SK-N-SH (cell line): ENCODE measurements at places on chromosomes 16 and 17. TPM values are rescaled to one million over a fixed set of nuclear protein-coding genes. Genes with fewer than 3 reads are reported as not detected.

The TEKT5 gene
- polyA plus RNA-seq = not detected in 2 replicates

The C16orf92 gene
- polyA plus RNA-seq = not detected in 2 replicates

The GUCY2D gene
- not detected in 2 replicates for polyA plus RNA-seq

The CCL14 gene
- polyA plus RNA-seq = not detected in 2 replicates

The ZPBP2 gene
- not detected in 2 replicates for polyA plus RNA-seq

The CAPNS2 gene
- polyA plus RNA-seq = 0.13 and 0.24 TPM in 2 replicates

The NETO2 gene
- 40.5 and 48.8 TPM in 2 replicates for polyA plus RNA-seq

The AMZ2 gene
- 95.9 and 115 TPM in 2 replicates for polyA plus RNA-seq

The CALCOCO2 gene
- polyA plus RNA-seq = 49.9 and 67.7 TPM in 2 replicates

The HSD11B2 gene
- polyA plus RNA-seq = 0.19 and 0.23 TPM in 2 replicates

The CRYM gene
- polyA plus RNA-seq = 1.0 and 1.8 TPM in 2 replicates

The CD79B gene
- polyA plus RNA-seq = 0.06 and 0.10 TPM in 2 replicates

The CENPX gene
- 247 and 255 TPM in 2 replicates for polyA plus RNA-seq
